ENCODE measurements at places on chromosomes 4 and X.

DNA sequence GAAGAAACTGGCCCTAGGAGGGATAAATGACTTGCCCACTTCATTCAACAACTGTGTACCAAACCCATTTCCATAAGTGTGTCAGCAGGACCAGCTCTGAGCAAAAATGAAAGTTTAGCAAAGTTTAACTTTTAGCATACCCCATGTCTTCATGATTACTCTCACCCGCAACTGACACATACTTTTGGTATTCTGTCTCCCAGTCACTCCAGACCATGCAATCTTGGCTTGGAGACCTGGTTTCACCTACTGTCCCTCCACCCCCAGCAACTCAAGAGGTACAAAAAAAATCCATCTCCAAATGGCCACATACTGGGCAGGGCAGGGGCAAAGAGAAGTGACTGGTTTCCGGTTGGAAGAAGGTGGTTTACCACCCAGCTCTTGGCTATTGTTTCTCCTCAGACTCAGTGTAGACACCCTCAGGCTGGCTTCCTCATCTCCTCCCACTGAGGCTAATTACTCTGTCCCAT, 79.8 kb downstream of the RLIM start:
- no peak for DNase-seq

- DNase-seq, result no peak
Observed at GRCh38 chr4:61312526-61312925, 112.4 kb downstream of the ADGRL3 start.

DNA sequence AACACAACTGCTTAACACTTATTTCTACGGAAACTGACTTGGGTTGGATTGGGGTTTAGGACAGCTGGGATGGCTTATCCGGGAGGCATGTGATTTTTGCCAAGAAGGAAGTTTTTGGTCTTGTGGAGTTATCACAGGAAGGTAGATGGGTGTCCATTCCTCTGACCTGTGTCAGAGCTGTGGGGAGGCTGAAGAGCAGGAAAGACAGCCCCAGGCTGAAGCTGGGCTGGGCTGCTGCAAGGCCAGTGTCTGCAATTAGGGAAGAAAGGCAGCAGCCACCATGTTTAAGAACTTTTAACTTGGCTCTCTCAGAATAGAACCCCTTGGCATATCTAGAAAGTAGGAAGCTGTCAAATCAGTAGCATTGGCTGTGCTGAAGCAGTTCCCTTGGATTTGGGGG, 42.3 kb downstream of the CCNG2 start:
- no peak for DNase-seq

- no peak for DNase-seq
Observed at GRCh38 chr4:15694431-15694830, 8.4 kb upstream of the BST1 start.

GRCh38 chrX:105781804-105782203, 40.5 kb upstream of the NRK start:
- DNase-seq, result no peak

DNA sequence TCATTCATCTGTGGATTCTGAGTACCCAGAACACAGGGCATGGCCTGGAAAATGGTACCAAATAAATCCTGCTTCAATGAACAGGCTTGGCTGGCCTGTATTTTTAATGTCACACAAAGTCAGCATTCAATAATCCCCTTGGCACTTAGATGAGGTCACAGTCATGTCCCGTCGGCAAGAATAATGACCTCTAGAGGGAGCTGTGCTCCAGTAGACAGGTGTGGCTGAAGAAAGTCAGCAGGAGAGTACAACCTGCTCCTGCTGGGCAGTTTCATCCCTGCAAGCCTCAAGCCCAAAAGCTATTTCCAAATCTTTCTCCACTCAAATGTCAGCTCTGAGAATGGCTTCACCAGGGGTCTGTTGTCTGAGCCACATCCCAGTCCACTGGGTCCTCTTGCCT, 404.0 kb upstream of the F9 start:
- DNase-seq, result no peak
